GM04504 (cell line): ENCODE measurements at places on chromosomes 4 and X.
A peak's percentile ranks its signal among the peaks of the same experiment; 100 is the strongest.

- DNase-seq, result no peak
These were observed 237.7 kb upstream of the GPRIN3 start for GRCh38 chr4:89545315-89545714.

- no peak for DNase-seq
These were observed 743.2 kb upstream of the GRIA3 start for GRCh38 chrX:122440832-122441231.

DNA sequence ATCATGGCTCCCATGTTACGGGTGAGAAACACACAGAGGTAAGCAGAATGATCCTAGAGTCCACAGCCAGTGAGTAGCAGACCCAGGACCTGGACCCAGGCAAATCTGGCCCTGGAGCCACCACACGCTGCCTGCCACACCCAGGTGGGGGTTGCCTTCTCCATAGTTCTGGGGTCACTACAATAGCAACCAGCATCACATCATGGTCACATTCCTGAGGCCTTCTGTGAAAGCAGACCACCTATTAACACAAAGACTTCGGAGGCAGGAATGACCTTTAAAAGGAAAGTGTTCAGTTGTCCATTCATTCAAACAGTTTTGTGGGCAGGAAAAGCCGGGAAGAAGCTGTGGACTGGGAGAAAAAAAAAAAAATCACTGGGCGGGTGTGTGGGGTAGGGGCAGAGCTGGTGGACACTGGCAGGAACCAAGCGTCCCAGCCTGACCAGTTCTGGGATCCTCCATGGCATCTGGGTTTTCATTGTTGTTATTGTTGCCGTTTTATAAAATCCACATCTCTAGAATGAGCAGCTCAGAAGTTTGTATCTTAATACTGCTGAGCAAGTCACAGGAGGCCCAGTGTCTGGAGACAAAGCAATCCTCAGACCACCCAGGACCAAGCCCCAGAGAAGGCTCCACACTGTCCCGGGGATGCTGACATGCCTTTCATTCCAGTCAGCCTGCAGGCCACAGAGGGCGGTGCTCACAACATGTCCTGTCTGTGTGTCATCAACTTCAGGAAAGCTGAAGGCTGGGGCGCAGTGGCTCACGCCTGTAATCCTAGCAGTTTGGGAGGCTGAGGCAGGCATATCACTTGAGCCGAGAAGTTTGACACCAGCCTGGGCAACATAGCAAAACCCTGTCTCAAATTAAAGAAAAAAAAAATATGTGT, 67.0 kb downstream of the SEL1L3 start:
- DNase-seq, result peak; percentile 52

- no peak for DNase-seq
These were observed 426.2 kb downstream of the PCDH7 start for GRCh38 chr4:31146366-31146765.

DNA sequence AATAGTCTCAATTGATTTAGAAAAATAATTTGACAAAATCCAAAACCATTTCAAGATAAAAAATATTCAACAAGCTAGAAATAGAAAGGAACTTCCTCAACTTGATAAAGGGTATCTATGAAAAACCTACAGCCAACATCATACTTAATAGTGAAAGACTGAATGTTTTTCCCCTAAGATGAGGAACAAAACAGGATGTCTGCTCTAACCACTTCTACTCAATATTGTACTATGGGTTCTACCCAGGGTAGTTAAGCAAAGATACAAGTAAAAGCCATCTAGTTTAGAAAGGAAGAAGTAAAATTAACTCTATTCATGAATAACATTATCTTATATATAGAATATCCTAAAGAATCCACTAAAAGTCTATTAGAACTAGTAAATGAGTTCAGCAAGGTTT, 21.5 kb upstream of the SYTL5 start:
- DNase-seq, result no peak

DNA sequence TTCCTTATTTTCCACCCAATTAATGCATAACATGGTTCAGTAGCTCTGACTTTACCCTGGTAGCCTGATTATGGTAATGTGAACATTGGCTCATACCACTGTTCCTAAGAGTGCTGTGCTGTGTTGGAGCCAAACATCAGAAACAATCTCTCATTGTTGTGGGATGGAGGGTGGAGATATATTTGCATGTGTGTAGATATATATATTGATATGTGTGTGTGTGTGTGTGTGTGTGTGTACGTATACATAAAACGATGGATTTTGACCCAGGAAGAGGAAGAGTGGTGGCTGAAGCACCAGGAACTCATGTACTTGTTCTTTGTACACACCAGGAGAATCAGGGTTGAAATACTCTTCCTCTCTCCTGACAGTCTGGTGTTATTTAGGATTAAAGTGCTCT, 247.7 kb downstream of the IL15 start:
- DNase-seq, result no peak

DNA sequence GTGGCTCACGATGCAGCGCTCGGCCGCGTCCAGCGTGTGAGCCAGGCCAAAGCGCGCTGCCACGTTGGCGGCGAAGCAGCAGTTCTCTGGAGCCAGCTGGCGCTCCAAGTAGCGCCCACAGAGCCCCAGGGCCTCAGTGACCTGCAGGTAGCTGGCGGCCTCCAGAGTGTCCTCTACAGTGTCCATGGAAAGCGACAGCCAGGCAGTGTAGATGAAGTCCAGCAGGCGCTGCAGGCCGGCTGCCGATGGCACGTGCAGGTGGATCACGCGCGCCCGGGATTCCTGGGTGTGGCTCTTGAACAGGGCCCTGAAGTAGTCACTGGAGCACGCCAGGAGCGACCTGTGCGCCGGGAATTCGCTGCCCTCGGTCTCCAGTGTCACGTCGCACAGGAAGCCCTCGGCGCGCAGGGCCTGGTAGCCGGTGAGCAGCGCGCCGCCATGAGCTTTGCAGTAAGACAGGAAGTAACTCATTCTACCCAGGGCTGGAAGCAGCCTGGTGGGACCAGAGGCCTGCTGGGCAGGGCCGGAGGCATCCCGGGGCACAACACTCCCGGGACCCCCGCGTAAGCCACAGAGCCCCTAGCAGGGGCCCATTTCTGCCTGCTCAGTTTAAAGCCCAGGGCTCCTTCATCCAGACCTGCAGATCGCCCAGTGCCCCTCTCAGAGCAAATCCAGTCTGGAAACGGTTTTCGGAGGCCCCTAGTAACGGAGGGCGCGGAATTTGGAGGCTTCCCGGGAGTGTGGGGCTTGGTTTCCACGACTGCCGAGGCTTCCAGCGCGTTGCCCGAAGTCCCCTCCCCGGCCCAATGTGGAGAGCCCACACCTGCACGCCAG, 595 bp downstream of the KLHL34 start:
- no peak for DNase-seq

GRCh38 chrX:19514791-19515614, at the start of gene MAP3K15:
Gene MAP3K15, minus strand, starts transcription at chrX:19515508. Its CDS starts 247 bp downstream, at chrX:19515261.
- no peak for DNase-seq

- no peak for DNase-seq
These were observed 97.7 kb downstream of the TMA16 start for GRCh38 chr4:163592212-163592611.
